Mucosa of gallbladder (tissue), 1 donor: ENCODE measurements at places on chromosomes 11 and 22.

- DNase-seq = no peak
These were observed 79.1 kb downstream of the EMSY start for GRCh38 chr11:76523786-76524436.

DNA sequence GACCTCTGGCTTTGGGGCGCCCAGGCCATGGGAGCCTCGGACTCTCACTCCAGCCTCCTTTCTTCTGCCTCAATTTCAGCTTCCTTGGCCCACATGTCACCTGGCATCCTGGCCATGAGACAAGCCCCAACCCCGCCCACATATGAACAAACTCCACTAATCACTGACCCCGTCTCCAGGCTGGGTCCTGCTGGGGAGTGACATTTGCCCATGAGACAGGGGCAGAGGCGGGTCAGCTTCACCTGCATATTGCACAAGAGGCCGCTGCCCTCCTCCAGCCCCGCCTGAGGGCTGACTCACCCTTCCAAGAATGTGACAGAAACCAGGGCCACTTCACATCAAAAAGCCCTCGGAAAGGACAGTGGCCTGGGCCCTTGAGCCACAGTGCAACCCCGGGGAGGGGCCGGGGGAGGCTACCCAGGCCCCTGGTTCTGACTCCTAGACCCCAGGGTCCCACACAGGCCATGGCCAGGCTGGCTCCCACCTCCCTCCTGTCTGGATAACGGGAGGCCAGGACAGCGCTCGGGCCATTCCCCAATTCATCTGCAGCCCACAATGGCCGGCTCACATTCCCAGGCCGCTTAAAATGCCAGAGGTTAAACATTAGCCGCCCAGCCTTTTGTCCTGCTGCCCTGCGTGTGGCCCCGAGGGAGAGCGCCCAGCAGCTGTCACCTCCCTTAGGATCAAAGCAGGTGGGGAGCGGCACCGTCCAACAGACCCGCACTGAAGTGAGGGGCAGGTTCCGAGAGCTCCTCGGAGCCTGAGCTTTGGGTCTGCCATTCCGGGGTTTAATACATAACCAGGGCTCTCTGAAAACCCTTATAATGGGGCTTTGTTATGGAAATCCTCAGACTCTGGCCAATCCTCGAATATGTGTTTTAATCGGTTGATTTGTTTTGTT, 42.3 kb downstream of the TRMU start:
- peak; percentile 76 for DNase-seq

DNA sequence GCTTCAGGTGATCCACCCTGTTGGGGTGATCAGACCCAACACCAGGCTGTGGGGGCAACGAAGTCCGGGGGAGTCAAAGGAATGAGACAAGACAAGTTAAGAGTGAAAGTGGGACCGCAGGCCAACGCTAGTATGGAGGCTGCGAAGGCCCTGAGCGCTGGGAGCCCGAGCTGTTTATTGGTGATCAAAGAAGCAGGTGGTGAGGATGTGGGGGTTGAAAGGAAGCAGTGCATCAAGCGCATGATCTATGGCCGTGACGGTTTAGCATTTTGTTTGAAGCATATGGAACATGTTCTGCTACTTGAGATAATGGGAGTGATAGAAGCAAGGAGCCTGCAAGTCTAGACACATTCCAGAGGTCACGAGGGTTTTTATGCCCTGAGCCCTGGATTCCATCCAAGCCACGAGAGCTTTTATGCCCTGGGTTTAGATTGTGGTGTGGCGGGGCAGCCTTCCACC, 49.5 kb downstream of the MCHR1 start:
- DNase-seq = no peak

DNA sequence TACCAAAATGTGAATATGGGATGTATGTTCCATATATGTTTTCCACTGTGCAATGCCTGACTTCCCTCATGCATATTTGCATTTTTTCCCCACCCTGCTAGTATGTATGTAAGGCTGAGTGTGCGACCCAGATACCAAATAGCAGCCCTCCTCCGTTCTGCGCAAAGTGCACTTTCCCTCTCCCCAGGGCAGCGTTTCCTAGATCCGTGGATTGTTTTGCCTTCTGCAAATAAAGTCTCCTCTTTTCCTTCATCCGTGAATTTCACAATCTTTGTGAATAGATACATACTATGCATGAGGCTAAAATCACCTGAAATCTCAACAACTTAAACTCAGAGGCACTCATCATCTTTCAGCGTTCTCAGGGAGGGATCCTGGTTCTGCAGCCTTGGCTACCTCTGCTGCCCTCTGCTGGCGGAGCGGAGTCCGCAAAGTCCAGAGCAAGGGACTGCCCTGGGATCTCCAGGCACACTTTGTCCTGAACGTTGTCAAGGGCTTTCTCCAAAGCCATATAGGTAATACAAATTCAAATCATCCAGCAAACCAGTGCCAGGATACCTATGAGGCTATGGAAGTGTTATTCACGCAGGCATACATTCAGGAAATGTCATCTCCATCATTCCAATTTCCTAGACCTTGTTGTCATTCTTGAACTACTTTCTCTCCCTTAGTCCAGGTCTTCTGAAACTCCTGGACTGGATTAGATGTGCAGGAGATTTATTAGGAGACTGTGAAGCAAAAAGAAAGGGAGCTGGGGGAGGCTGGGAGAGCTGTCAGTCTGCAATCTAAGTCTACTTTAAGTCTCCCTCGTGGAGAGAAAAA, 53.1 kb downstream of the CNTF start:
- peak; percentile 76 for DNase-seq

- no peak for DNase-seq
These were observed 64.5 kb downstream of the SHISAL1 start for GRCh38 chr22:44247923-44248892.
